ENCODE measurements at places on chromosomes 11 and 22.

DNA sequence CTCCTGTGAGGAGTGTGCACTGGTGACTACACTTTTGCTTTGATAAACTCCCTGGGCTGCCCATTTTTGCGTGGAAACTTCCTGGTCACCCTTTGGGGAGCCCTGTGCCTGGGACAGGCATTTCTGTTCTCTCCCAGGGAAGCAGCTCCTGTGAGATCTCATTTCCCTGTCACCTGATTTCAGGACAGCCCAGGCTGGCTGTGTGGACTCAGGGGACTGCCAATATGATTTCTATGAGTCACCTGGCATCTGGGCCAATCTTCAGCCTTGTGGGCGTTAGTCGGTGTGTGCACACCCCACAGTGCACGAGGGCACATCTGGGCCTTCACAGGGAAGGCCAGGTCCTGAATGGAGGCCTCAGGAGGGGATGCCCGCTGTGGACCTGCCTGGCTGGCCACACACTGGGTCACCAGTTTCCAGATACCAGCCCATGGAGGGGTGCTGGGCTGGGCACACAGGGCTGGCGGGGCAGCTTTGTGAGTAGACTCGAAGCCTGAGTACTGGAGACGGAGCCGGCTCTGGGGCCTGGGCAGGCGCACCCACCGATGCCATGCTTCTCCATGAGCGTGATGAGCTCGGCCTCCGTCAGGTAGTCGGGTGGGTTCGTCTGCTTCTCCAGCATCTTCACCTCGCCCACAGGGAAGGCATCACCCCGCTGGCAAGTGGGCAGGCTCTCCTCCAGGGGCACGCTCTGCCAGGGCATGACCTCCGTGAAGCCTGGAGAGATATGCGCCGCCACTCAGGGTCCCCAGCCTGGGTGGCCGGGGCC is 9.4 kb upstream of the PPM1F start:
- no peak for DNase-seq

DNA sequence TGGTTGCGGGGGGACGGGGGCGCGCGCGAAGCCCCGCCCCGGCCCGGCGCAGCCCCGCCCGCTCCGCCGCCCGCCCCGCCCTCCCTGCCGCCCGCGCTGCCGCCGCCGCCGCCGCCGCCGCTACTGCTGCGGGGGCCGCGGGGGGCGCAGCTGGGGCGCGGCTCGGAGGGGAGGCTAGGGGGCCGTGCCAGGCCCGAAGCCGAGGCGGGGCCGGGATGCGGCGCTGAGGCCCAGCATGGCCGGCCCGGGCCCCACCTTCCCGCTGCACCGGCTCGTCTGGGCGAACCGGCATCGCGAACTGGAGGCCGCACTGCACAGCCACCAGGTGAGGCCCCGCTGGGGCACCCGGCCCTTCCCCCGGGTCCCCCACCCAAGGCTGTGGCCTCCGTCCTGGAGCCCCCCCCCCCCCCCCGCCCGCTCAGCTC is at the start of gene ANKRD13D:
ANKRD13D (plus strand) TSS at position 78 of the 425 bp plus-strand sequence; CDS start at position 236, 158 bp downstream.
- no peak for DNase-seq

GRCh38 chr22:31211862-31212730 is at the start of gene LIMK2:
LIMK2 (plus strand) TSS chr22:31212298; CDS start chr22:31212409, 111 bp downstream.
- DNase-seq = peak; percentile 96

DNA sequence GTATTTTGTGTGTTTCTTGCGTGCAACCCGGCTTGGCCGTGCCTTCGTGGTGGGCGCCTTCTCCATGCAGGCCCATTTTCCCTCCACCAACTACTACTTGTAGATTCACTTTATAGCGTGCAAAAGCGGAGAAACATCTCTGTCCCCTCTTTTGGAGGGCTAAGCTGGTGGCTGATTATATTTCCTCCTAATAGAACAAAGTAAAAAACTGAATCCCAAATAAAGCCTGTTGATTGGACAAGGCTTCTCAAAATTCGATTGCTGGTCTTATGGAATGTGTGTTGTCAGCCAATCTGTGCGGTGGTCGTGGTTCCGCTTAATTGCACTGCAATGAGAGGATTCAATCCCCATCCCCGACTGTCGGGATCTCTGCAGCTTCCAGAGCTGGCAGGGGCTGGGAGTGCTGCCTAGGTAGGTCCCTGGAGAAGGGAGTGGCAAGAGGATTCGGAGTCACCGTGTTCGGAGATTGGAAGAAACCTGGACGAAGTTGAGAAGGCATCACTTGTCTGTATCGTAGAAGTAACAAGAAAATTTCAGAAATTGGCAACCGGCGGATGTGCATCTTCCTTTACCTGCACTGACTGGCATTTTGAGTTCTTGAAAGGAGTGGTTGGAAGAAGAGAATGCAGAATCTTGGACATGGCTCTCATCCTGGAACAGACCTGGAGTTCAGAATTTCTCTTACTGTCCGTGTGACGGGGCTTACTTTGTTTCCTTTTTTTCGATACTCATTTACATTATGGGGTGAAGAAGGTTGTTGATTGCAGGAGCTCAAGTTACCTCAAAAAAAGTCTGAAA is 1.1 kb downstream of the HMGXB4 start:
- DNase-seq = no peak
